ENCODE measurements at places on chromosomes 7 and 10. TPM values are rescaled to one million over a fixed set of nuclear protein-coding genes. Genes with fewer than 3 reads are reported as not detected.

The PLCE1 gene
- total RNA-seq, result 2.3 TPM

The SFRP4 gene
- total RNA-seq, result 0.27 TPM

The NACAD gene
- 3.2 TPM for total RNA-seq

The TAS2R3 gene
- not detected for total RNA-seq

The IKZF1 gene
- total RNA-seq, result not detected

The SORCS1 gene
- total RNA-seq, result not detected

- no peak for DNase-seq
Measured at GRCh38 chr10:80609331-80609730, 71.6 kb downstream of the SH2D4B start.

- DNase-seq, result no peak
Measured at GRCh38 chr7:123658023-123658422, 2.4 kb downstream of the LMOD2 start.
